Stimulated activated CD8-positive, alpha-beta memory T cell treated with anti-CD3 and anti-CD28 coated beads, Interleukin-15, amount 100 ng/mL, for 1 hour (primary cell): ENCODE measurements at places on chromosomes 3 and 15.

GRCh38 chr15:67879440-67880129 lies 39.7 kb upstream of the RNU6-1 start:
- DNase-seq = no peak

DNA sequence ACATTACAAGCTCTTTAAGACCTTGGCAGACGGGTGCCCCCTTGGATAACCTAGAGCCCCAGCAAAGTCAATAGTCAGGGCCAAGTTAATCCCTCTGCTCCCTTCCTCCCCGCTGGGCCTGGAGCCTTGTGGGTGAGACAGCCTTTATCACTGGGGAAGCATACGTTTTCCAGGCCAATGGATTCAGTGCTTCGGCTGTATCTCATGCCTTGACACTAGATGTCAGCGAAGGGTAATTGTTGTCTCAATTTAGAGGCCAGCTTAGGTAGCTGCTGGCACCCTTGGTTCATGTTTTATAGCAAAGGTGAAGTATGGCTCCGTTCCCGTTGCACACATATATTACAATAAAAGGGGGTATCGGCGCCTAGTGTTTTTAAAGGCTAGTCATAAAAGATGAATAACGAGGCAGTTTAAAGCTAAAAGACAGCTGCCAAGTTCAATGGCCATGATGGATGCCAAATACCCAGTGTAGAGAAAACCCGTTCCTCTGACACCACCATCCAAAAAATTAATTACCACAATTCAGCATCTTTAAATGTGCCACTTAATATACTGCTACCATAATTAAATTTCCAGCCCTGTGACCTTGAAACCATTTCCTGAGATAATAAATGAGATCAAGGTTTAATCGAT lies 52.3 kb upstream of the BNIP2 start:
- no peak for DNase-seq

- no peak for DNase-seq
Measured at GRCh38 chr3:131020122-131020693, 6.4 kb downstream of the ASTE1 start.

DNA sequence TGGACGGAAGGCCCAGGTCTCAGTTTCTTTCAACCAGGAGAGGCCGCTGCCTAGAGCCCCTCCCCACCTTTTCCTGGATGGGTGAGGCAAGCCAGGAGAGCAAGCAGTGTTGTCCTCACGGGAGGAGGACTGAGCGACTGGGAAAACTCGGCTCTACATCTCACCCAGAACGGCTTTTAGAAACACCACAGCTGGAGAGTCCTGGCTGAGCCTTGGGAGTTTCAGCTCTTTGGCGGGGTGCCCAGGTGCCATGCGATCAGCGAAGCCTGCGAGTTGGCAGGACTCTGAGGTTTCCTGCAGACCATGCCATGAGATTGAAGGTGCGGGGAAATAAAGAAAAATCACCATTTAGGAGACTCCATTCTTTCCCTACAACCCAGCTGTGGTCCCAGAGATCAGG lies 26.0 kb downstream of the PPCDC start:
- DNase-seq = no peak

GRCh38 chr15:85593809-85594445 lies 200.8 kb downstream of the KLHL25 start:
- DNase-seq = no peak

DNA sequence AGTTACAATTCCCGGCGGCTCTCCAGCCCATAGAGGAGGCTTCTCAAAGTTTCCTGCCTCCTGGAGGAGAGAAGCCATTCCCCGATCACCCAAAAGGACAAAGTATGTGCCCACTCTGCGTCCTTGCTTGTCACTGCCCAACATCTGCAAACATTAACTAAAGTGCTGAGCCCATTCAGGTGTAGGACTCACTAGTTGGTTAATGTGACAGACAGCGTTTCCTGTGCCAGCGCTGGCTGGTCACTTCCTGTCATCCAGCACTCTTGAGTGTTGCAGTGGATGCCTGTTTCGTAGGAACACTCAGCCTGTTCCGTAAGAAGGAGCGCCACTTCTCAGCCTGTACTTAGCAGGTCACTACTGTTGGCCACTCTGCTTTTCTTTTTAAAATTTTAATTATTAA lies 100.3 kb downstream of the APBA2 start:
- no peak for DNase-seq

DNA sequence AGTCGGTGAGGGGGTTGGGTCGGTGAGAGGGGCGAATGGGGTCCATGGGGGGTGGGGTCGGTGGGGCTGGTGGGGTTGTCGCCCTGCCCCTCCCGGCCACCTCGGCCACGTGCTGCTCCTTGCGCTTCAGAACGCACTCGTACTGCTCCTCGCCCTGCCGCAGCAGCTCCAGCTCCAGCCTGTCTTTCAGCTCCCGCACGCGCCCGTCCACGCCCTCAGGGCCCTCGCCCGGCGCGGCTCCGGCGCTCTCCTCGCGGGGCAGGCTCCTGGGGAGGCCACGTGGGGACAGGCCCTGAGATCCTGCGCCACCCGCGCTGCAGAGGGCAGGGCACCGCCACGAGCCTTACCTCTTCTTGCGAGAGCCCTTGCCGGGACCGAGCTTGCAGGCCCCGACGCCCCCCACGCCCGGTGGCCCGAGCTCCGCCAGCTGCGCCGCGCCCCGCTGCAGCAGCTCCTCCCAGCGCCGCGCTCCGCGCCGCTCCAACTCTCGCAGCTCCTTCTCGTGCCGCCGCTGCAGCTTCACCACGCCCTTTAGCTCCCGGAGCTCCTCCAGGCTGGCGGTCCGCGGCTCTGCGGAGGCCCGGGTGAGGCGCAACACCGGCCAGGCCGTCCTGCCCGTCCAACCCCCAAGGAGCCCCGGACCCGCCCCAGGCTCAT lies 8.2 kb upstream of the ANKRD63 start:
- DNase-seq = no peak

GRCh38 chr3:10352146-10352911 lies 31.4 kb upstream of the SEC13 start:
- no peak for DNase-seq

GRCh38 chr15:59237119-59237855 lies 30.6 kb downstream of the LDHAL6B start:
- DNase-seq = no peak

GRCh38 chr3:64685331-64685799 lies 2.4 kb downstream of the ADAMTS9 start:
- no peak for DNase-seq

DNA sequence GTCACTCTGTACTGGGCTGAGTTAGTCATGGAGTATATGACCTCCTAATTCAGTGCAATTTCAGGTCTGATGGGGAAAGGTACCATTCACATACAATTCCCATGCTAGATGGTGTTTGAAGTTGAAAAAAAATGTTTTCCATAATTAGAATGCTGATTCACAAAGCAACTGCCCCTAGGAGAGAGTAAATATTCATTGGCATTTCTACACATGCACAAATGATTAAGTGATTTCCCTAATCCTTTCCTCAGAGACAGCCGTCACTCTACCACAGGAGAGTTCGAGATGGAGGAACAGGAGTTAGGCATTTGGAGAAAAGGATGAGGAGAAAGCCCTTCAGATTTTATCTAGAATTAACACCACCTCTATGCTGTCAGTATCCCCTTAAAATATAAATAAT lies 32.5 kb downstream of the GADL1 start:
- no peak for DNase-seq

DNA sequence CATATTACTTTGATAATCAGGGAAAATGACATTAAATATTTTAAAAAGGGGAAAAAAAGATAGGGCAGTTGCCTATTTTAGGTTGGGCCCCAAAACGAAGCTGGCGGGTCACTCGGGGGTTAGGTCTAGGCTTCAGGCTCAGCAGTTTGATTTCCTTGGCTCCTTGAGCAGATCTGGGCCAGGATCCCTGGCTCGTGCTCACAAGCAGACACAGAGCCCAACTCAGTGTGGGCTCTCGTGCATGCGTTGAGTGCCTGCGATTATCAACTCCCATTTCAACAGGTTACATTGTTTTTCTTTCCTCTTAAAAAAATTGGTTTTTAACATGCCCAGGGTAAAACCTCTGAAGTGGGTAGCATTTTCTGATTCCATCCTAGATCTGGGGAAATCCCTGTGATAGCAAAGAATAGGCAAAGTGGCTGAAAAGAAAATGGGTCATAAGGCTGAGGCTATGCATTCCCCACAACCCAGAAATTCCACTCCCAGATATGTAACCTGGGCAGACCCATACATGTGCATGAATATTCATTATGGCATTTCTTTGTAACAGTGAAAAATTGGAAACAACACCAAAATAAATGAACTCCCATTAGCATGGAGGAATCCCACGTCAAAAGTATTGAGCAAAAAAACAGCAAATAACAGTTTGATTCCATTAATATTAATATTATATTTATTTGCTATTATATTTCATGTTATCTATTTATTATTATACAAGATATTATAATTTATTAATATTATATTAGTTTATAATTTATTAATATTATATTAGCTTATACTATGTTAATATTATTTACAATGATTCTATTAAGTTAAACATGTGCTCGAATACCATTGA lies 27.8 kb downstream of the FAM43A start:
- no peak for DNase-seq

- DNase-seq = no peak
Measured at GRCh38 chr15:38893925-38894242, 329.3 kb upstream of the RASGRP1 start.

DNA sequence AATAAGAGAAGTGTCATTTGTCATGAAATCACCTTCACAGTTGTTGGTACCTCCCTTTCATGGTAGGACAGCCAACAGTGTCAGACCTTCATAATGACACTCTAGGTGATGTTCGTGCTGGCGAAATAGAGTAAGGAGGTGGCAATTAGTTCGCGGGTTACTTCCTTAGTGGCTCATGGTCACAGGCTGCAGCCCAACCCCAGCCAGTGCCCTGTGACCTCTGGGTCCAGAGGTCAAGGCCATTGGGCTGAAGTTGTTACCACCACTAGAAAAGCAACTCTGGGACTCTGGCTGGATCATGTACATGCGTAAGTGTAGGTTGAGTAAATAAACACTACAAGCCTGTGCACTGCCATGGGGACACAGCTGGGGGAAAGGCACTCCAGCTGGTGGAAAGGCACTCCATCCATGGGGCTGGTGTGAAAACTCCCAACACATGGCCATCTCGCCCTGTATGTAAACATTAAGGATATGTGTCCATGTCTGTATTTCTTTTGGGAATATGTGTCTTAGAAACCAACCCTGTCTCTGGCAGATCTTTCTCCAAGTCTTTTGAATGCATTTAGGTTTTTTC lies 106.7 kb downstream of the RYK start:
- DNase-seq = no peak

- DNase-seq = no peak
Measured at GRCh38 chr15:60328852-60329443, 68.8 kb downstream of the ANXA2 start.

DNA sequence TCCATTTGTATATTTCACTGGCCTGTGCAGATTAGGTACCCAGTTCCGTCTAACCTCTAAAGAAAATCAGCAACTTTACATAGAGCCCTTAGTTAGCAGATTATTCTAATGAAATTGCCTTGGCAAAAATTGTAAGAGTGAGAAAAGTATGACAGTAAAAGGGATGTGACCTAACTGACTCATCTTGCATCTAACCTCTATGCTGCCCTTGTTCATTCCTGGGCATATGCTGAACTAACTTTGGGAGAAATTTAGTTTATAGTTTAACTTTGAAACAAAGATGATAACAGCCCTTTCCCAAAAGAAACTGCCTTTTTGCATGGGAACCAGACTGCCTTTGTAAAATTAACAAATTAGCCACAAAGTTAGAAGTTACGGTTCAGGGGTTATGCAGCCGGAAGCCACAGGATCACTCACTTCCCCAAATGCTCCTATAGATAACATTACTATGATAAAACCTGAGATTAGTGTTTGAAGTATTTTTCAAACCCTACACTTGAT lies 839.8 kb upstream of the ALCAM start:
- DNase-seq = no peak

DNA sequence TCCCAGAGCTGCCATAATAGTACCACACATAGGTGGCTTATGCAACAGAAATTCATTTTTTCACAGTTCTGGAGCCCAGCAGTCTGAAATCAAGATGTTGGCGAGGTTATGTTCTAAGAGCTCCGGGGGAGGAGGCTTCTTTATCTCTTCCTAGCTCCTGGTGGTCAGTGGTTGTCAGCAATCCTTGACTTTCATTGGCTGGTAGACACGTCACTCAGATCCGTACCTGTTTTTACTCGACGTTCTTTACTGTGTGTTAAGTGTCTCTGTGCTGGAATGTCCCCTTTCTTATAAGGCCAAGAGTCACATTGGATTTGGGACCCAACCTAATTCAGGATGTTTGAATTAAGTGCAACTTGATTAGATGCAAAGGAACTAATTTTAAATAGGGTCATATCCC lies 218.5 kb upstream of the CNTN3 start:
- DNase-seq = no peak

- no peak for DNase-seq
Measured at GRCh38 chr3:62951037-62951613, 75.9 kb upstream of the CADPS start.

GRCh38 chr15:85179700-85180099 lies 198.0 kb downstream of the PDE8A start:
- no peak for DNase-seq

DNA sequence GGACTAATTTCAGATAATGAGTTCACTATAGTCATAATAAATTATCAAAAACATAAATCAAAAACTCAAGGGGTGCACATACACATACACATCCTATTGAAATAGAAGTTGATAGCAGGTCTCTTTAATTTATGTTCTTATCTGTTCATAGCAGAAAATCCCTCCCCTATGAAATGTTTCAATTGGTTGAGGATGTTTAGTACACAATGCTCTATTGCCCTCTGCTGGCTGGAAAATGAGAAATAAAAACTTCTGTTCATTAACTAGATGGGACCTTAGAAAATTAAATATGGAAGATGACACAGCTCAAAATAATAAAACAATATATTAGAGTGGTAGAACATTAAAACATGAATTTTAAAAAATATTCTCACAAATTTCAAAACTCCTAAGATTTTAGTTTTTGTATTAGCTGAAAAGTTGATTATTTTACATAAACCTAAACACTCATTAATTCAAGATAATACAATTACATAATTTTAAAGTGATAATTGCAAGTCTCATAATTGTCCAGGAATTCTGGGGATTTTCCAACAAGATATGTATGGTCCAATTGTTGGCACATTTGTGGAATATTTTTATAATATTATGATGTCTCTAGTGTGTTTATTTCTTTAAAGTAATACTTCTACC lies 735.0 kb downstream of the ROBO1 start:
- no peak for DNase-seq

DNA sequence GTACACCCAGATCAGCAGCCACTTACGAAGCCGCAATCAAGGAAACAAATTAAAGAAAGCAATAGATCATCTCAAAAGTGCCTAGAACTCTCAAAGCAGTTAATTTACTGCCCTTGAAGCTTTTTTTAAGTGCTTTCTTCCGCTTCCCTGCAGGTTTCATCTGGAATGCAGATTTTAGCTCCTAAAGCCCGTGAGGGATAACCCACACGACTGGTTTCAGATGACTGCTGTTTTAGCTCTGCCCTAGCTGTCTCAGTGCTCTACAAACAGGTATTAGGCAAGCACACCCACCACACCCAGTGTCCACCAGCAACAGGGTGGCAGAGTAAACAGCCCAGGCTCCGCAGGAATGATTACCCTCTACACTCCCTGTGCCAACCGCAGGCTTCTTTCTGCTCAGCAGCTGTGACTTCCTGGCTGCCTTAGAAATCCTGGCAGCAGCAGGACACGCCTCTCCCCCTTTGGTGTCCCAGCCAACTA lies 126.0 kb downstream of the FMN1 start:
- no peak for DNase-seq

- no peak for DNase-seq
Measured at GRCh38 chr3:127454051-127454450, 136.5 kb downstream of the TPRA1 start.

- no peak for DNase-seq
Measured at GRCh38 chr3:164748626-164749025, 329.7 kb downstream of the SI start.

- no peak for DNase-seq
Measured at GRCh38 chr3:97938444-97938843, 33.8 kb downstream of the RIOX2 start.
